ENCODE measurements at places on chromosomes 7 and 10.
A peak's percentile ranks its signal among the peaks of the same experiment; 100 is the strongest.

DNA sequence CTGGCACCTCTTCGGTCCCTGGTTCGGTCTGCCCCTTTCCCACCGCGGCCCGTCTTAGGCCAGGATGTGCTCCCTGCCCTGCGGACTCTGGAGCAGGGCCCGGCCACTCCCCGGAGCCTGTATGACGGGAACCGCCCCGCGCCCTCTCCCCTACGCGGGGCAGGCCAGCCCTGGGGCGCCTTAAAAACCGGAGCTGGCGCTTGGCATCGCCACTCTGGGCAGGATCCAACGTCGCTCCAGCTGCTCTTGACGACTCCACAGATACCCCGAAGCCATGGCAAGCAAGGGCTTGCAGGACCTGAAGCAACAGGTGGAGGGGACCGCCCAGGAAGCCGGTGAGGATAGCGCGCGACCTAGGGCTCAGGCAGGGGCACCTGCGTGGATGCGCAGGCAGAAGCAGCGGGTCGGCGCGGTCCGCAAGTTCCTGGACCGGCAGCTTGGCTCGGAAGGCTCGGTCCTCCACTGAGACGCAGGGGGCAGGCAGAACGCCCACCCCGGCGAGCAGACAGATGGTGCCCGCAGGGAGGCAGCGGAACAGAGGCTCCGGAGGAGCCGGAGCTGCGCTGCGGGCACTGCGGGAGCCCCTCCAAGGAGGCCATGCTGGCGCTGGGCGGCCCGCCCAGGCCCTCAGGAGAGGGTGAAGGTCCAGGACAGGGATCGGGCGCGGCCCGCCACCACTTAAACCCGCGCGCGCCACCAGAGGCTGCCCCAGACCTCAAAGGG is at the start of gene ADIRF:
ADIRF (plus strand) TSS at position 212 of the 723 bp plus-strand sequence; CDS start at position 275, 63 bp downstream.
- H3K27me3 ChIP-seq = no peaks in the 10 kb centered on the region
- peak within 1 kb of the TSS; percentile 62 for H3K4me3 ChIP-seq
- no peaks in the 10 kb centered on the region for H3K36me3 ChIP-seq
- H3K4me1 ChIP-seq = no peaks in the 10 kb centered on the region
- DNase-seq = peak; percentile 66

DNA sequence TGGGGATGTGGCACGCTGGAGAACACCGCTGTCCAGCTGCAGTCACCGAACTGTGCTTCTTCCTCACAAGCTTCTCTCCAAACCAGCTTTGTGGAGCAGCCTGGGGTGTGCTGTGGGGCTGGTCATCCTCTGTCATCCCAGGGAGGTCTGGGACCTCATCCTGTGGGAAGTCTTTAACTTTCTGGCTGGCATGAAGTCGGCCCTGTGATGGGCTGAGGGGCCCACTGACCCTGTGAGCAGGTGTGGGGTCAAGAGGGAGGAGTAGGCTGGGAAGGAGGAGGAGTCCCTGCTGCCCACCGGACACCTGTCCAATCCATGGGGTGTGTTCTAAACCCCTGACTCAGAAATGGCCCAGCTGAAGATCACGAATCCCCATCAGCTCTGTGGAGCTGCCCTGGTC is 136.2 kb upstream of the SHH start:
- no peak for DNase-seq
- no peak overlapping the region for H3K4me3 ChIP-seq
- H3K36me3 ChIP-seq = no peaks in the 10 kb centered on the region

DNA sequence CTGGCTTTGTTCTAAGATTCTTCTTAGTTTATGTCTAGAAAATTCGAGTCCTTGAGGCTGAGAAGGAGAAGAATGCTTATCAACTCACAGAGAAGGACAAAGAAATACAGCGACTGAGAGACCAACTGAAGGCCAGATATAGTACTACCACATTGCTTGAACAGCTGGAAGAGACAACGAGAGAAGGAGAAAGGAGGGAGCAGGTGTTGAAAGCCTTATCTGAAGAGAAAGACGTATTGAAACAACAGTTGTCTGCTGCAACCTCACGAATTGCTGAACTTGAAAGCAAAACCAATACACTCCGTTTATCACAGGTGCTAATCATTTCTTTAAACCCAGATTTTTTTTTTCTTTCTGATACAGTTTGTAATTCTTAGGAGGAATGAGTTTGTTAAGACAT is 6.7 kb downstream of the CEP55 start:
- H3K4me1 ChIP-seq = no peaks in the 10 kb centered on the region
- no peak overlapping the region for H3K27ac ChIP-seq
- H3K27me3 ChIP-seq = no peaks in the 10 kb centered on the region
- no peaks in the 10 kb centered on the region for H3K36me3 ChIP-seq

DNA sequence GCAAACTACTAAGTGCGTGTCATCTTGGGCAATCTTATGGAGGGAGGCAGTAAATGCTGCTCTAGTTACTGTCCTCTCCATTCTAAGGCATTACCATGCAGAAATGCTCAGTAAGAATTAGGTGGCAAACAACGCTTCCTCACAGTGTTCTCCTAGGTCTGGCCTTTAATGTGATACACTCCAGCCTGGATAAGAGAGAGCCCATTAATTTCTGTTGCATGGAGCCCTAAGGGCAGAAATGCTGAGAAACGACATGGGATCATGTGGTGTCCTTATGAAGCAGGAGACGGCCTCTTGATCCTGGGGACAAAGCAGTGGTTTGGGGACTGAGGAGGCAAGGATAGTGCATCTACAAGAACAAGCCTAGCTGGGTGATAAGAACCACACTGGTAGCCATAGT is 44.0 kb downstream of the SLC25A13 start:
- no peak for DNase-seq
- H3K4me1 ChIP-seq = no peaks in the 10 kb centered on the region
- no peaks in the 10 kb centered on the region for H3K27me3 ChIP-seq
- H3K36me3 ChIP-seq = peaks cover 2% of the 10 kb centered on the region
- no peak overlapping the region for H3K4me3 ChIP-seq

- peak; percentile 76 for DNase-seq
- no peaks in the 10 kb centered on the region for H3K36me3 ChIP-seq
- no peaks in the 10 kb centered on the region for H3K27me3 ChIP-seq
- peak within 1 kb of the TSS; percentile 75 for H3K4me3 ChIP-seq
- H3K27ac ChIP-seq = peak within 1 kb of the TSS; percentile 77
These were observed at the start of gene ICA1 for GRCh38 chr7:8261711-8262695. ICA1 (minus strand) TSS chr7:8262167; CDS start chr7:8235926, 26,241 bp downstream.

DNA sequence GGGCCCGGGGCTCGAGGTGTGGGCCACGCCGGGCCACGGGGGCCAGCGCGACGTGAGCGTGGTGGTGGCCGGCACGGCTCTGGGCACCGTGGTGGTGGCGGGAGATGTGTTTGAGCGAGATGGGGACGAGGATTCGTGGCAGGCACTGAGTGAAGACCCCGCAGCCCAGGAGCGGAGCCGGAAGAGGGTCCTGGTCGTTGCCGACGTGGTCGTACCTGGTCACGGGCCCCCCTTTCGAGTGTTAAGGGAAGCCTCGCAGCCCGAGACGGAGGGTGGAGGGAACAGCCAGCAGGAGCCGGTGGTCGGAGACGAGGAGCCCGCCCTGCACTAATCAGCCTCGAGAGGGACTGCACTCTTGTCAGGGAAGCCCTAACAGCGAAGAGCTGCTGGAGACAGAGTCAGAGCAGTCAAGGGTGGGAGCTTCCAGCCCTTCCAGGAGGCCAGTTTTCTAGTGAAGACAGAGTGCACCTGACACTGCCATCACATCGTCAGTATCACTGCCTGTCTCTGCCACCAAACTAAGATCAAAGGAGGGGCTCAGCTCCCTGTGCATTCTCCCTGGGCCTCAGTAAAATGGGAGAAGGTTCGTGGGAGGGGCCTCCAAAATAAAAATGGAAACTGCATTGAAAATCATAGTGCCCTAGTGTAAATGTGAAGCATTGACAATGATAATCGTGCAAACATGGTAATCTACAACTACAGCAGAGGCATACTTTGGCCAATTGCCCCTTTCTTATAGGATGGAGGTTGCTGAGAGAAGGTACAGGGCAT is 1.3 kb downstream of the MBLAC1 start:
- no peaks in the 10 kb centered on the region for H3K27me3 ChIP-seq
- H3K4me3 ChIP-seq = peak overlapping the region; percentile 91
- no peaks in the 10 kb centered on the region for H3K36me3 ChIP-seq
- H3K4me1 ChIP-seq = peaks cover 8% of the 10 kb centered on the region

GRCh38 chr10:60870803-60871202 is 73.2 kb downstream of the RHOBTB1 start:
- H3K4me3 ChIP-seq = no peak overlapping the region
- H3K36me3 ChIP-seq = peaks cover 20% of the 10 kb centered on the region
- no peak for DNase-seq
- H3K27ac ChIP-seq = no peak overlapping the region

DNA sequence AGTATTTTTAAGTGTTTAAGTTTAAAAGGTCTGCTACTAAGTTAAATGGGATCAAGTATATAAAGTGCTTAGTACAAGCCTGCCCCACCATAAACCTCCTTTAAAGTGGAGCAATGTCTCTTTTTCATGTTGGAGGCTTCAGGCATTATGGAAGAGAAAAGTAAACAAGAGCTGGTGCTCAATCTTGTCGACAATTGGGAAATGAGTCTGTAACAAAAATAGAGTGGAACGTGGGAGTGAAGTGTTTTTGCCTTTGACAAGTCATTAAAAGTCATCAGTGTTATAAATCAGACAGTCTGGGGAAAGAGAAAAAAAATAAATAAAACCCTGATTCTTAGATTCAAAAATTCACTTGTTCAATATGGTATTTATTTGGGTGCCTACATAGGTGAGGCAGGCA is 44.7 kb downstream of the DNAJC12 start:
- H3K36me3 ChIP-seq = no peaks in the 10 kb centered on the region
- no peak overlapping the region for H3K27ac ChIP-seq
- no peaks in the 10 kb centered on the region for H3K27me3 ChIP-seq
- no peak for DNase-seq
- H3K4me3 ChIP-seq = no peak overlapping the region
- H3K4me1 ChIP-seq = no peaks in the 10 kb centered on the region

GRCh38 chr10:100890673-100891317 is 22.0 kb upstream of the SLF2 start:
- H3K27me3 ChIP-seq = no peaks in the 10 kb centered on the region
- no peaks in the 10 kb centered on the region for H3K36me3 ChIP-seq
- H3K4me3 ChIP-seq = no peak overlapping the region
- DNase-seq = no peak

- no peak overlapping the region for H3K27ac ChIP-seq
- H3K27me3 ChIP-seq = no peaks in the 10 kb centered on the region
- H3K4me3 ChIP-seq = no peak overlapping the region
- H3K4me1 ChIP-seq = no peaks in the 10 kb centered on the region
- DNase-seq = no peak
- no peaks in the 10 kb centered on the region for H3K36me3 ChIP-seq
These were observed 148.7 kb downstream of the SPAG6 start for GRCh38 chr10:22494007-22494406.

GRCh38 chr10:24674892-24675632 is 48.6 kb downstream of the ARHGAP21 start:
- no peaks in the 10 kb centered on the region for H3K4me1 ChIP-seq
- H3K27ac ChIP-seq = no peak overlapping the region
- no peaks in the 10 kb centered on the region for H3K36me3 ChIP-seq
- DNase-seq = no peak
- H3K4me3 ChIP-seq = no peak overlapping the region
- no peaks in the 10 kb centered on the region for H3K27me3 ChIP-seq

- no peak for DNase-seq
- no peaks in the 10 kb centered on the region for H3K27me3 ChIP-seq
- no peak overlapping the region for H3K27ac ChIP-seq
These were observed 90.2 kb downstream of the FRMD4A start for GRCh38 chr10:14240253-14241189.

GRCh38 chr10:110931769-110932381 is 12.5 kb downstream of the SHOC2 start:
- H3K36me3 ChIP-seq = no peaks in the 10 kb centered on the region
- H3K27me3 ChIP-seq = no peaks in the 10 kb centered on the region
- H3K4me3 ChIP-seq = no peak overlapping the region
- H3K27ac ChIP-seq = no peak overlapping the region

DNA sequence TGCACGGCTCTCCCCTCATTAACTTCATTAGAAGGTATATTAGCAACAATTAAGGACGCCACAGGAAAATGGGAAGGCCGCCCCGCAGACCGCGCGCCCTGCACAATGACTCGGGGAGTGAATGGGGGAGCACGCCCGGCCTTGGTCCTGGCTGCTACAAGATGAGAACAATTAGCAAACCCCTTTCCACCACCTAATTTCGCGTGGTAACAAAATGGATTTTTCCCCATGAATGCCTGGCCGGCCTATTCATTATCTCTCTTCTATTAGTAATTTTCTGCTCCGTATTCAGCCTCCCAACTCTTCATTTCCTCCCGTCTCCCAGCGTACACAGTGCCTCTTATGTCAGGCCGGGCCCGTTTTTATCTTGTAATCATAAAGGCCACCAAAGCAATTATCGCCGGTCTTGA is 346.9 kb downstream of the DNAJB6 start:
- peaks cover 74% of the 10 kb centered on the region for H3K27me3 ChIP-seq
- H3K4me1 ChIP-seq = no peaks in the 10 kb centered on the region
- DNase-seq = no peak
- H3K4me3 ChIP-seq = no peak overlapping the region

GRCh38 chr7:43071604-43072003 is 40.8 kb upstream of the HECW1 start:
- H3K27me3 ChIP-seq = no peaks in the 10 kb centered on the region
- H3K36me3 ChIP-seq = no peaks in the 10 kb centered on the region
- no peak overlapping the region for H3K27ac ChIP-seq
- H3K4me1 ChIP-seq = no peaks in the 10 kb centered on the region
- H3K4me3 ChIP-seq = no peak overlapping the region
- DNase-seq = no peak

DNA sequence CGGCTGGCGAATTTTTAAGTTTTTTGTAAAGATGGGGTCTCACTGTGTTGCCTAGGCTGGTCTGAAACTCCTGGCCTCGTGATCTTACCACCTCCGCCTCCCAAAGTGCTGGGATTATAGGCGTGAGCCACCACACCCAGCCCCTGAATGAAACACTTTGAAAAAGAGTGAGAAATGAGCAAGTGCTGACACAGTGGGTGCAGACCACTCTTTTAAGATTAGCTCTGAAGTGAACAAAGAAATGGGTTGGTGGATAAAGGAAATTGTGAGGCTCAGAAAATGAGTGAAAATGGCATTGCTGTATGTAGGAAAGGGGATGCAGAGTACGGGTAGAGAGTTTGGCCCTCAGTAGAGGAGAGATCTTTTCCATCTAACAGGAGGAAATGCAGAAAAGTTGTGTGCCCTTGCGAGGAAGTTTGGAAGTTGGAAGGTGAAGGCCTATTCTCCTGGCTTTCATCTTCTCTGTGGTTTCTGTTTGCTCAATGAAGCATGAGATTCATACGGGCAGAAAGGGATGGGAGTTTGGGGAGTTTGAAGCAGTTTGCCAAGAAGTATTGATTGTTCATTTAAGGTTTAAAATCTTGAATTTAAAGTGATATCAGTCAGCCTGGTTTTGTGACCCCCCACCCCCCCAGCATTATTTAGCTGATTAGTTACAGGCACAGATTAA is 11.0 kb downstream of the MAPK8 start:
- no peak for DNase-seq
- no peak overlapping the region for H3K4me3 ChIP-seq
- no peaks in the 10 kb centered on the region for H3K4me1 ChIP-seq
- H3K27me3 ChIP-seq = no peaks in the 10 kb centered on the region
- H3K36me3 ChIP-seq = no peaks in the 10 kb centered on the region
- no peak overlapping the region for H3K27ac ChIP-seq

GRCh38 chr10:123087348-123087747 is 48.4 kb upstream of the HMX3 start:
- H3K4me1 ChIP-seq = no peaks in the 10 kb centered on the region
- H3K36me3 ChIP-seq = no peaks in the 10 kb centered on the region
- no peak overlapping the region for H3K4me3 ChIP-seq
- no peak overlapping the region for H3K27ac ChIP-seq
- no peaks in the 10 kb centered on the region for H3K27me3 ChIP-seq

GRCh38 chr7:131400681-131401176 is 73.1 kb downstream of the MKLN1 start:
- H3K4me1 ChIP-seq = no peaks in the 10 kb centered on the region
- H3K36me3 ChIP-seq = peaks cover 13% of the 10 kb centered on the region
- no peak overlapping the region for H3K27ac ChIP-seq
- DNase-seq = no peak

GRCh38 chr10:77716458-77717317 is 79.1 kb upstream of the KCNMA1 start:
- no peaks in the 10 kb centered on the region for H3K36me3 ChIP-seq
- H3K4me3 ChIP-seq = no peak overlapping the region
- H3K4me1 ChIP-seq = no peaks in the 10 kb centered on the region
